ENCODE measurements at places on chromosomes 6 and 20. TPM values are rescaled to one million over a fixed set of nuclear protein-coding genes. Genes with fewer than 3 reads are reported as not detected.
A peak's percentile ranks its signal among the peaks of the same experiment; 100 is the strongest.

- no peak for DNase-seq
Measured at GRCh38 chr6:52634211-52634610, 36.7 kb upstream of the TMEM14A start.

The PTPN1 gene
- 20.8 TPM for polyA plus RNA-seq

DNA sequence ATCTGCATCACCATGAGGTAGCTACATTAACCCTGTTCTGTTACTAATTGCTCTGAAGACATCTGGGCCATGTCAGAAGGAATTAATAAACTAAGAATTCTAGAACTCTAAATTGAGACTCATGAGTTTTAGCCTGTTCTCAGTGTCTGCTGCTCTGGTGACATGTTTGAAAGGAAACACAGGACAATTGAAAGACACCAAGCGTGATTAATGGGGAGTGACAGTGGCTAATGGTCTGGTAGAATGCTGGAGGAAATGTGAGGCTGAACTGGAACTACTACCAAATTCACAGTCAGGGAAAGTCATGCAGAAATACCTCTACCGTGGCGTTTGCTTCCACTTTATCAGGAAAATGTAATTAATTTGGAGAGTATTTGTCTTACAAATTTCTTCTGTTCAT lies 140.0 kb downstream of the TBC1D7 start:
- no peak for DNase-seq

- peak; percentile 59 for DNase-seq
Measured at GRCh38 chr6:15017261-15017660, 228.6 kb upstream of the JARID2 start.

DNA sequence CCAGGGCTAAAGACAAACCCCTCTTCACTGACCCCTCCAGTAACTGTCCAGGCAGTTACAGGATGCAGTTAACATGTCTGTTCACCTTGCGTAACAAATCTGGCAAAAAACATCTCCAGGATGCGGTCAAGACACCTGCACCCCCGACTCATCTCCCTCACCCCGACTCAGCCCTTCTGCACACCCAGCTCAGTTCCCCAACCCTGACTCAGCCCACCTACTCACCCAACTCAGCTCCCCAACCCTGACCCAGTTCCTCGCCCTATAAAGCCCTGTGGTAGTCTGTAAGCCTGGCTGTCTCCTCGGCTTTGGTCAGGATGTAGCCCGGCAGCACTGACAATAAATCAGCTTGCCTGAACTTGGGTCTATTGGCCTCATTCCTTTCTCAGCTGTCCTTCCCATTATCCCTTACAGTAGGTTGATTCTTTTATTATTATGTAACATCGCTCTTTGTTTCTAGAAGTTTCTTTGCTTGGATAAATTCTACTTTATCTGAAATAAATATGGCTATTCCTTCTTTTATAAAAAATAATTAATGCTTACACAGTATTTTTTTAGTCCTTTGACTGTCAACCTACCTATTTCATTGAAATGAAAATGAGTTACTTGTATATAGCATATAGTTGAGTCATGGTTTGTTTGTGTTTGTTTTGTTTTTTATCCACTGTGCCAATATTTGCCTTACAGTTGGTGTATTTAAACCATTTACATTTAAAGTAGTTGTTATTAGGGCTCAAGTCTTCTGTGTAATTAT lies 12.9 kb upstream of the ADTRP start:
- no peak for DNase-seq
